AG04450 (cell line): ENCODE measurements at places on chromosomes 7 and 10. TPM values are rescaled to one million over a fixed set of nuclear protein-coding genes. Genes with fewer than 3 reads are reported as not detected.

- no peak for DNase-seq
Measured at GRCh38 chr10:132496360-132497062, 41.1 kb upstream of the INPP5A start.

DNA sequence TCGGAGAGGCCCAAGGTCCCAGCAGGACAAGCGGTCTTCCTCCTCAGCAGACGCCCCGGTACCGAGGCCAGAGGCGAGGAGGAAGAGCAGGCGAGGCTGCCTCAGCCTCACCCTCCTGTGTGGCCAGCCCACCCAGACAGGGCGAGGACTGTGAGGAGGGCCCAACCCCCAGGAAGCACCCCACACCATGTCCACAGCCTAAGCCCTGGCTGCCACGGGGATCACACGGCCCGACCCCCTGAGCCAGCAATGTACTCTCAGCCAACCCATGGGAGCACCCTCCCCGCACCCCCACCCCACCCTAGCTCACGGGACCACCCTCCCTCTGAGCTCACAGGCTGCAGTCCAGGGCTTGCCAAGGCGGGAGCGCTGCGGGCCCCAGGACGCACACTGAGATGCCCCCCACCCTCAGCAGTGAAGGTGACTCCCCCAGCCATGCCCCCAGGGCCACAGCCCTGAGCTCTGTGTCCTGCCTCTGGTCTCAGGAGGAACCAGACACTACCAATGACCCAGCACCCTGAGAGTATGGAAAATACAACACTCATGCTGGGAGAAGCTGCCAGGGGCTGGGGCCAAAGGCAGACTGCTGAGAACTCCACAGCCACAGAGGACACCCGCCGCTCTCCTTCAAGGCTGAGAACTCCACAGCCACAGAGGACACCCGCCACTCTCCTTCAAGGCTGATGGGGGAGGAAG is 93.6 kb downstream of the MAD1L1 start:
- DNase-seq: no peak

Gene PPP1R17
- polyA plus RNA-seq: not detected in 2 replicates

GRCh38 chr10:18681366-18681765 is 22.1 kb downstream of the ARL5B start:
- no peak for DNase-seq
